ENCODE measurements at places on chromosomes 7 and 10.

DNA sequence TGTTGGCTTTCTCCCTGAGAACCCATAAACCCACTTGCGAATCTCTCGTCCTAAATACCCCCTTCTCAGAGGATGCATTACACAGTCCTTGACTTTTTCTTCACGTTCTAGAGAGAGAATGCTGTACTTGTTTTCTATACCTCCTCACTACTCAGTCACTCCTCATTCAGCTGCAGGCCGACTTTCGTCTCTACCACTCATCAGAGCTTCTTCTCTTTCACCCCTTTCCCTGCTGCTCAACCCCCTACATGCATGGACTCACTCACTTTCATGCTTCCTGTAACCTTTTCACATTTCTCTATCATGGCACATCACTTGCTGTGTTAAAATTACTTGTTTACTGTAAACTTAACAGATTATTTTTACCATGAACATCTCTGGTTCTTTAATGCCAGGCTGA is 19.8 kb downstream of the MDFIC start:
- DNase-seq = no peak

DNA sequence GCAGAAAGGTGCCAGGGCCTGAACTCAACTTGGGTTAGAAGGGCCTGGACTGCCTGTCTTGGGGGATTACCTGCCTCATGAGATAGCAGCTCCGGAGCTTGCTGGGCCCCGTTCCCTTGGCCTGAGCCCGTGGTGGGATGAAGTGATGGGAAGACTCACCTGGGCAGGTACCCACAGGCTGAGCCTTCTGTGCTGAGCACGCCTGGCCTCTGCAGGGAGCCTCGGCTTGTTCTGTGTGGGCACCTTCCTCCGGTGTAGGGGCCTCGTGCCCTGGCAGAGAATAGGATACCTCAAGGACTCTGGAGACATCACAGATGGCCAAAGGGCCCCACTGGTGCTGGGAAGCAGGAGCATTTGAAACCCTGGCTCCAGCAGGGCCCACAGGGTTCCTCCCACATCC is 4.5 kb downstream of the ZNF467 start:
- no peak for DNase-seq

GRCh38 chr7:2209146-2209960 is 23.4 kb downstream of the MAD1L1 start:
- DNase-seq = no peak

- no peak for DNase-seq
Observed at GRCh38 chr10:96638696-96639095, 51.9 kb upstream of the TM9SF3 start.

DNA sequence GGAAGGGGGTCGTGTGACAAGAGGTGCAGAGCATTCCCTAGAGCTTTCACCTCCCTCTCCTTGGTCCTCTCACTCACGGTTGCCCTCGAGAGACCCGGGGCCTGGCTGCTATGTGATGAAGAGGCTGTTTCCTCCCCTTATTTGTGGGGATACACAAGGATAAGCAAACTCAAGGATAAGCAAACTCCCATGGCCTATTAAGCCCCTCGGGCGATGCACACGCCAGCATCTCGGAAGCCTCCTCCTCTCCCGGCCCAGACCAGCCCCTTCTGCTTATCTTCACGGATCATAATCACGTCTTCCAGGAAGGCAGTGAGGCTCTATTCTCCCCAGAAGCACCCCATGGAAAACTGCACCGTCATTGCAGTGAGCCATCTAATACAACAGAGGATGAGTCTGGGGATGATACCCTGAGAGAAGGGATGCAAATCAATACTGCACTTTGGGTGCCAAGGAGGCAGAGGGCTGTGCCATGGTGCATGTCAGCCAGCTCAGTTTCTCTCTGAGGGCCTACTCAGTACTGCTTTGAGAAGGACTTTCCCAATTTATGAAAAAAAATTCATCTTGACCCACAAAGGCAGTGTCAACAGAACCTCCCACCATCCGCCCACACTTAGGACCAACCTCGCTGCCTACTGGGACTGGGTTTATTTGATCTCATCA is 22.2 kb downstream of the TMEM273 start:
- peak; percentile 29 for DNase-seq

DNA sequence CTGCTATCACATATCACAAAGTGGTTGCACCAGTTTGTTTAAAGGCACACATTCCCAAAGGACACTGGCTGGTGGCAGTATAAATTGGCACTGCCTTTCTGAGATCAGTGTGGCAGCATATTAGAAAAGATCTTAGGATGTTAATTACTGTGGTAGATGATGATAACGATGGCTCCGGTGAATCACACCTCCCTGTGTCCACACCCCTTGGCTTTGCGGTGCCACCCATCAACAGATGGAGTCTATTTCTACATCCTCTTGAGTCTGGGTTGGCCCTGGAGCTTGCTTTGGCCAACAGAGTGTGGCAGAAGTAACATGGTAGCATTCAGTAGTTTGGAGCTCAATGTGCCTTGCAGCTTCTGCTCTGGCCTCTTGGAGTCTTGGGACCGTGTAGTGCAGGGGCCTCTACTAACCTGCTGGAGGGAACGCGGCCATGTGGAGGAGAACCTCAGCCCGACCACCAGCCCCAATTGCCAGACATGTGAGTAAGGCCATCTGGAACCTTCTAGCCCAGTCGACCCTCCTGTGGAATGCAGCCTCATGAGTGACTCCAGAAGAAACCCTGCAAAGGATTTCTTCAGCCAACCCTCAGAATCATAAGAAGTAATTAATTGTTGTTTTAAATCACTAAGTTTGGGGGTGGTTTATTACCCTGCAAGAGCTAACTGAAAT is 27.2 kb upstream of the PLEKHA1 start:
- no peak for DNase-seq

GRCh38 chr10:126080879-126081411 is 184.6 kb downstream of the FANK1 start:
- DNase-seq = no peak
